HFFc6 (cell line): ENCODE measurements at places on chromosomes 4 and X. TPM values are rescaled to one million over a fixed set of nuclear protein-coding genes. Genes with fewer than 3 reads are reported as not detected.

The RAI2 gene
- not detected in 3 replicates for total RNA-seq

The NWD2 gene
- not detected in 3 replicates for total RNA-seq

DNA sequence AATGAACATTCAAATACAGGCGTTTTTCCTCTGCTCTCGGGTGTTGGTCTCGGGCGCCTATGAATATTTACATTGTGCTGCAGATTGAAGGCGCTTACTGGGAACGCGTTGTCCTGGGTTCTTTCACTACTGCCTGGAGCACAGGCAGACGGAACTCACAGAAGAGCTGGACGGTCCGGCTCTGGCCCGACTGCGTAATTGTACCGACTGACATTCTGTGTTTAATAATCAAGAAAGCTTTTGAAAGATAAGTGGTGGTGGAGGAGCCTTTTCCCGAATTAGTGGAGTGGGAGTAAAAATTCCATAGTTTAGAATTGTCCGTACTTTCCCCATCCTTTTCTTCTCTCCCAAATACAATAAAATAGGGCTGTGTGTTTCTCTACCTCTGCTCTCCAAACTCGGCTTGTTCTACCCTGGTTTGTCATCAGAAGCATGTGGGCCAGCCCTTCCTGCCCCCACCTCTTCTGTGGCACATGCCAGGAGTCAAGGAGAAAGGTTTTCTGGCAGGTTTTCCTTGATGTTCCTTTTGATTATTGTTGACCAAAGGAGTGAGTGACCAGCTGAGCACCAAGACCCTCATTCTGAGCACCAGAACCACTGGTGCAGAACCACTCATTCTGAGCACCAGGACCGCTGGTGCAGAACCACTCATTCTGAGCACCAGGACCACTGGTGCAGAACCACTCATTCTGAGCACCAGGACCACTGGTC is 2.3 kb downstream of the FHDC1 start:
- no peak for DNase-seq

GRCh38 chrX:154402622-154403127 is 4.5 kb downstream of the RPL10 start:
- no peak for DNase-seq

DNA sequence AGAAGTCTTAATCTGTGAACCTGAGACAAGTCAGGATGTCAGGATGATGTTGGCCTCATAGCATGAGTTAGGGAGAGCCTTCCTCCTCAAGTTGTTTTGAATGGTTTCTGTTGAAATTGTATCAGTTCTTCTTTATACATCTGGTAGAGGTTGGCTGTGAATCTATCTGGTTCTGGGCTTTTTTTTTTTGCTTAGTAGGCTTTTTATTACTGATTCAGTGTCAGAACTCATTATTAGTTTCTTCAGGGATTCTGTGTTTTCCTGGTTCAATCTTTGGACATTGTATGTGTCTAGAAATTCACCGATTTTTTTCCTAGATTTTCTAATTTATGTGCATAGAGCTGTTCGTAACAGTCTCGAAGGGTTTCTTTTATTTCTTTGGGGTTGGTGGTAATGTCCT is 14.9 kb downstream of the GLUD2 start:
- no peak for DNase-seq

- no peak for DNase-seq
Measured at GRCh38 chr4:174009686-174010451, 273.6 kb downstream of the FBXO8 start.

The TENM3 gene
- 37.7 and 37.8 TPM in 2 replicates for total RNA-seq

The LNX1 gene
- total RNA-seq = 0.07 TPM in 1 of 3 replicates, not detected in the others

DNA sequence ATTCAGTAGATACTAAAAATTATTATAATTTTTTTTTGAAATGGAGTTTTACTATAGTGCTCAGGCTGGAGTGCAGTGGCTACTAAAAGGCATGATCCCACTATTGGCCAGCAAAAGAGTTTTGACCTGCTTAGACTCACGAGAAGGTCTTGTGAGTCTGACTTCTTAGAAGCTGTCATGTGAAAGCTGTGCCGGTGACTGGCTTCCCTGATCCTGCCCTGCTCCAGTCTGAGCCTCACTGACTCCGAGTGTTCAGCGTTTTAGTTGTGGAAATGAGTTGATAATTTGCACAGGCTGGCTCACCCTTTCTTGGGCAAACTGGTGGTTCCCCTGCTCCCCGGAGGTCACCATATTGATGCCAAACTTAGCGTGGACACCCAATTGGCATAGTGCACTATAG is 16.4 kb upstream of the CXCL8 start:
- DNase-seq = no peak

- no peak for DNase-seq
Measured at GRCh38 chrX:136586386-136586785, 54.4 kb downstream of the VGLL1 start.

GRCh38 chr4:6523251-6523650 is 50.8 kb upstream of the PPP2R2C start:
- DNase-seq = no peak

DNA sequence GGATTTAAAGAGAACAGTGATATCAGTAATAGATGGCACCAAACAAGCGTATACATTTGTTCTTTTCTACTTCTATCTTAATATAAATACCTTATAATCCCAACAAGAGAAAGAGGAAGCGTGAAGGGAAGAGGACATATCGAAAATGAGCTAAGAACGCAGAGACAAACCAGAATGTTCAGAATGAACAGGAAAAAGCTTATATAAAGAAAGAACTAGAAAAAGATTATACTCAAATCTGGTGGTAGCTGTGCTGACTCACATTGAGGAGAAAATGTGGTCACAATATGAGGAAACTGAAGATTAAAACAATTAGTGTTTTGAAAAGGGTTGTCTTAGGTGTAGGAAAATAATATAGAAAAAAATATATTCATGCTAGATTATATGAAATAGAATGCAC is 2.0 kb upstream of the GPR34 start:
- no peak for DNase-seq

The GLRA3 gene
- total RNA-seq = not detected in 2 replicates

DNA sequence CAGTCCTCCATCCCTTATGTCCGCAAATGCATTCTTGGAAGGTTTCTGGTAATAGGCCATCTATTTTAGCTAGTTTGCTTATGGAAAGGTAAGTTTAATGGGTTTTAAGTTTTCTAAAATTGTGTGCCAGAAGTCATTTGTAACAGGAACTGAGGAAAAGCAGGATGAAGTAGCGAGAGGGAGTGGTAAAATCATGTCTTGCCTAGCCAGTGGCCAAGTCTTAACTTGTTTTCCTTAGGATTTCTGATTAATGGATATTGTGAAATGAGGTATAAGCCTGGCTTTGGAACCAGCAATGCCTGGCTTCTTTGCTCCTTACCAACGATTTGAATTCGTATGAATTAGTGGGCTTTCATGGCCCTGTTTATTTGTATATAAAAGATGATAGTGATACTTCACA is 7.3 kb downstream of the SEC24B start:
- no peak for DNase-seq

GRCh38 chrX:146264763-146265375 is 447.2 kb downstream of the SLITRK2 start:
- DNase-seq = no peak

GRCh38 chr4:146585761-146586333 is 52.8 kb upstream of the POU4F2 start:
- peak; percentile 69 for DNase-seq

DNA sequence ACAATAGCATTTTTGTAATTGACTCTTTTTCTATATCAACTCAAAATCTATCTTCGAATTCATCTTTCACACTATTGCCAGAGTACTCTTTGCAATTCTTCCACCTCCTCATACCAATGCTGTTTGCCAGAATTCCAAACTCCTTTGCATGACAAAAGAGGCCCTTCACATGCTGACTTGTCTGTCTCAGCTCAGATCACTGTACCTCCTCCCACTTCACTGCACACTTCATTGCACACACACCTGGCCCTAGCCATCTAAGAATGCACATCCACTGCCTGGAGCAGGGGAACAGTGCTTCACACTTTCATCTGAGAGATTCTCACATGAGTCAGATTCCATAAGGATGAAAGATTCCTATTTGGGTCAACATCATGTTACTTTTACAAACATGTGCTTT is 56.5 kb downstream of the PRDM5 start:
- DNase-seq = peak; percentile 4

The NKX1-1 gene
- total RNA-seq = not detected in 3 replicates

GRCh38 chr4:2069161-2069971 is 10.2 kb downstream of the NAT8L start:
- DNase-seq = no peak

The RS1 gene
- not detected in 3 replicates for total RNA-seq

The KLHL4 gene
- not detected in 3 replicates for total RNA-seq

- DNase-seq = no peak
Measured at GRCh38 chr4:39205000-39205399, 22.7 kb downstream of the WDR19 start.

The ZNF280C gene
- total RNA-seq = 4.4 and 5.6 TPM in 2 replicates

DNA sequence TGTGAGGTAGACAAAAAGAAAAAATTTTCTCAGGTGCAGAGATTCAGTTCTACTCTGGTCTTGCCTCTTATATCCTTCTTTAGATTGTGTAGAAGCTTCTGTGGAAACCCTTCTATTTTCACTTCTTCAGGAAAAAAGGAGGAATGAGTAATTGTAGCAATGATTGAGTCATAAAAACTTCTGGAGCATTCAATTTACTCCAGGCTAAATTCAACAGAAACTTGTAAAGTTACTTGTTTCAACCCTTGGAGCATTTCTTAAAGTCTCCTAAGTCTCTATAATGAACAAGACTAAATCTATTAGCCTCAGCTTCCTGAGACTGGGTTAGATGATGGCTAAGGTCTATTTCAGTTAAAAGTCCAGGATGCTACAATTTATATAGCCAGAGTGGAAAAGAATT is 29.9 kb downstream of the BOD1L1 start:
- DNase-seq = peak; percentile 40

The RLIM gene
- total RNA-seq = 43.2 to 50.0 TPM (median 46.5 TPM) in 3 replicates

GRCh38 chrX:12770440-12770839 is 20.8 kb upstream of the PRPS2 start:
- DNase-seq = peak; percentile 2

GRCh38 chr4:67894659-67895058 is 10.9 kb upstream of the TMPRSS11D start:
- no peak for DNase-seq
